Lower lobe of right lung (tissue), 2 donors: ENCODE measurements at places on chromosomes 4 and X. TPM values are rescaled to one million over a fixed set of nuclear protein-coding genes. Genes with fewer than 3 reads are reported as not detected.

- H3K4me1 ChIP-seq = peaks cover 63% of the 10 kb centered on the region
- H3K27me3 ChIP-seq = no peaks in the 10 kb centered on the region
- H3K27ac ChIP-seq = peak overlapping the region; percentile 56
- no peak overlapping the region for H3K4me3 ChIP-seq
These were observed 6.3 kb downstream of the FNIP2 start for GRCh38 chr4:158775091-158775651.

- H3K4me1 ChIP-seq = no peaks in the 10 kb centered on the region
- no peak overlapping the region for H3K27ac ChIP-seq
- H3K4me3 ChIP-seq = no peak overlapping the region
- H3K27me3 ChIP-seq = no peaks in the 10 kb centered on the region
- H3K36me3 ChIP-seq = no peaks in the 10 kb centered on the region
These were observed 33.8 kb upstream of the SLAIN2 start for GRCh38 chr4:48307528-48307927.

DNA sequence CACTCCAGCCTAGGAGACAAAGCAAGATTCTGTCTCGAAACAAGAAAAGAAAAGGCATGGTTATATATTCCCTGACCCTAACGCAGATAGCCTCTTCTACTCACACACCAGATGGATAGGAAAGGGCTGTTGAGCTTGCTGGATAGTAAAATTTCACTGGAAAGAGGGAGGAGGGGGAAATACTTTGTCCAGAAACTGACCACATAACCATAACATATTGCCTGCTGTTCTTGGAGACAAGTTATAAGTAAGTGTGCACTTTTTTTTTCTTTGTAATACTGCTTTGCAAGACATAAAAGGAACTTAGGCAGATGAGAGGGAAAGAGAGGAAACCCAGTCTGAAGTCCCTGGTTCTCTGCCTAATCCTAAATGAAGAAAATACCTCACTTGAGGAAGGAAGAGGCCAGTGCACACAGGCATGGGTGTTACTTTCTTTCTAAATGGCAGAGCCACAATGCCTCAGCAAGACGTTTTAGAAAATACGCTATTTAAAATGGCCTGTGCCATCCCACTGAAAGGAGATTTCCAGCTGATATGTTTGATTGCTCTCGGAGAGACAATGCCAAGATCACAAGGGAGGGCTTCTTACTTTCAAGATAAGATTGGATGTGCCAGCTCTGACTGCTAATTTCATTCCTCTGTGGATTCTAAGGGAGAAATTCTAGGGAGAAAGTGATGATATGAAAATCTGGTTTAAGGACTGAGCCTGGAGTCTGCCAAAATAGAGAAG is 140.6 kb downstream of the DCTD start:
- no peak overlapping the region for H3K27ac ChIP-seq
- no peak for DNase-seq
- no peaks in the 10 kb centered on the region for H3K4me1 ChIP-seq
- H3K27me3 ChIP-seq = no peaks in the 10 kb centered on the region
- H3K36me3 ChIP-seq = no peaks in the 10 kb centered on the region

- H3K4me1 ChIP-seq = no peaks in the 10 kb centered on the region
- H3K27ac ChIP-seq = no peak overlapping the region
- no peak for DNase-seq
- no peaks in the 10 kb centered on the region for H3K27me3 ChIP-seq
- no peak overlapping the region for H3K4me3 ChIP-seq
These were observed 40.5 kb downstream of the ZCCHC12 start for GRCh38 chrX:118864063-118864635.

- no peaks in the 10 kb centered on the region for H3K36me3 ChIP-seq
- H3K4me3 ChIP-seq = no peak overlapping the region
- no peak for DNase-seq
These were observed 60.9 kb upstream of the MXD4 start for GRCh38 chr4:2322841-2323240.

The MAGEB16 gene
- not detected for total RNA-seq

DNA sequence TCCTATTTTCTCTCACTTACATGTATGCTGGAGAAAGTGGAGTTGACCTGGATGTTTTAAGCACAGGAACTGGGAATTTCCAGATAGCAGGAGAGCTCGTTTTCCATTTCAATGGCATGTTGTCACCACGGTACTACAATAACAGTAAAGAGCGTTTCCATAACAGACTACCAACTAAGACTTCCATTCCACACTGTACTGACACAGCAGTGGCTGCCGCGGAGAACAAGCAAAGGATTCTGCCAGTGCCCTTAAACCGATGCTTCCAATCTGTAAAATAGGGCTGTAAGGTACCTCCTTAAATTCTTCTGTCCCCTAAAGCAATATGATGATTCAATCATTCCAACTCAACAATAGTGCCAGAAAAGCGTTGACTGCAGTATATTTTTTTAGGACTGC is 143.9 kb downstream of the KLHL13 start:
- H3K4me3 ChIP-seq = no peak overlapping the region
- H3K36me3 ChIP-seq = no peaks in the 10 kb centered on the region
- DNase-seq = no peak
- H3K4me1 ChIP-seq = no peaks in the 10 kb centered on the region

- H3K36me3 ChIP-seq = no peaks in the 10 kb centered on the region
- no peak overlapping the region for H3K27ac ChIP-seq
- H3K4me1 ChIP-seq = no peaks in the 10 kb centered on the region
- no peak overlapping the region for H3K4me3 ChIP-seq
These were observed 19.4 kb upstream of the SORCS2 start for GRCh38 chr4:7172946-7173345.

- no peak overlapping the region for H3K27ac ChIP-seq
- H3K36me3 ChIP-seq = no peaks in the 10 kb centered on the region
- H3K4me3 ChIP-seq = peak overlapping the region; percentile 52
- no peaks in the 10 kb centered on the region for H3K27me3 ChIP-seq
- peaks cover 6% of the 10 kb centered on the region for H3K4me1 ChIP-seq
- DNase-seq = no peak
These were observed 181.6 kb downstream of the LARP7 start for GRCh38 chr4:112818594-112818965.

DNA sequence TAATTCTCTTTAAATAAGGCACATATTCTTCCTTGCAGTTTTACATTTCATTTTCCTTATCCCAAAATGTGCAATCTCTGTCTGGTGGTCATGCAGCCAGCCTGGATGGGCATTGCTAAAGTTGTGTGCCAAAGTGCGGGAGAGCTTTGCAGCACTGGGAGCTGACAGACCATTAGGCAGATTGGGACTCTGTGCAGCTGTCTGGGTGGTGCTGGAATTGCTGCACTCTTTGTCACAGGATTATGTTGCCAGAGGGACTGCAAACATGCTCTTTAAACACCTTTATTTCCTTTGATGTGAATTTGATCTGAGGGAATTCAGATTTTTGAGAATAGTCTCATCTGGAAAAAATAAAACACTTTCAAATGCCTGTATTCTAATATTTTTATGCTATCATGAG is 956.2 kb upstream of the DIAPH2 start:
- no peak for DNase-seq
- H3K36me3 ChIP-seq = no peaks in the 10 kb centered on the region
- no peaks in the 10 kb centered on the region for H3K27me3 ChIP-seq
- H3K4me3 ChIP-seq = no peak overlapping the region

DNA sequence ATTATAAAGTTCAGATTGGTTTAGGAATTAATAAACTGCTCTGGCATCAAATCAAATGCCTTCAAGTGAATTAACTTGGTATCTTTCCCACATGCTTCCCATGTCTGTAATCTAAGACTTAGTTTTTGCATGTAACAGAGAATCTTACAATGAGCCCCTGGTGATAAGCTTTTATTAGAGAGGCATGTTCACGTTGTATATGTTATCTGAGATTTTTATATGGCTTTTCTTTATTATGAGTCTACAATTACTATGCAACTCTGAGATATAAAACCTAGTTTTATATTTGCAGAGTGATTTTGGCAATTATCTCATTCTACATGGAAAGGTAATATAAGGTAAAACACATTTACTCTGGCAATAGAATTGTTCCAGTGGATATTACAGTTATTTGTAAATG is 1578.4 kb upstream of the IGFBP7 start:
- no peaks in the 10 kb centered on the region for H3K27me3 ChIP-seq
- DNase-seq = no peak
- no peak overlapping the region for H3K27ac ChIP-seq
- no peaks in the 10 kb centered on the region for H3K4me1 ChIP-seq
- H3K36me3 ChIP-seq = no peaks in the 10 kb centered on the region

- H3K27me3 ChIP-seq = no peaks in the 10 kb centered on the region
- H3K27ac ChIP-seq = no peak overlapping the region
- no peak for DNase-seq
- no peaks in the 10 kb centered on the region for H3K4me1 ChIP-seq
- H3K36me3 ChIP-seq = no peaks in the 10 kb centered on the region
- H3K4me3 ChIP-seq = no peak overlapping the region
These were observed 608.8 kb downstream of the PCDH7 start for GRCh38 chr4:31328932-31329331.

GRCh38 chr4:153409412-153409811 is 56.7 kb upstream of the TMEM131L start:
- H3K27me3 ChIP-seq = no peaks in the 10 kb centered on the region
- no peaks in the 10 kb centered on the region for H3K36me3 ChIP-seq
- no peak overlapping the region for H3K27ac ChIP-seq
- H3K4me1 ChIP-seq = no peaks in the 10 kb centered on the region

- H3K4me3 ChIP-seq = no peak overlapping the region
- no peaks in the 10 kb centered on the region for H3K36me3 ChIP-seq
- no peak overlapping the region for H3K27ac ChIP-seq
- no peaks in the 10 kb centered on the region for H3K27me3 ChIP-seq
These were observed 24.9 kb upstream of the C1QTNF7 start for GRCh38 chr4:15402974-15403373.

GRCh38 chr4:156595041-156595440 is 376.6 kb downstream of the PDGFC start:
- H3K27ac ChIP-seq = no peak overlapping the region
- no peaks in the 10 kb centered on the region for H3K27me3 ChIP-seq
- H3K4me3 ChIP-seq = no peak overlapping the region
- DNase-seq = no peak

The FOXR2 gene
- not detected for total RNA-seq

- H3K27ac ChIP-seq = no peak overlapping the region
- H3K27me3 ChIP-seq = no peaks in the 10 kb centered on the region
- no peak overlapping the region for H3K4me3 ChIP-seq
These were observed 2.7 kb upstream of the ASB5 start for GRCh38 chr4:176271749-176272148.

The MTTP gene
- 0.15 TPM for total RNA-seq

DNA sequence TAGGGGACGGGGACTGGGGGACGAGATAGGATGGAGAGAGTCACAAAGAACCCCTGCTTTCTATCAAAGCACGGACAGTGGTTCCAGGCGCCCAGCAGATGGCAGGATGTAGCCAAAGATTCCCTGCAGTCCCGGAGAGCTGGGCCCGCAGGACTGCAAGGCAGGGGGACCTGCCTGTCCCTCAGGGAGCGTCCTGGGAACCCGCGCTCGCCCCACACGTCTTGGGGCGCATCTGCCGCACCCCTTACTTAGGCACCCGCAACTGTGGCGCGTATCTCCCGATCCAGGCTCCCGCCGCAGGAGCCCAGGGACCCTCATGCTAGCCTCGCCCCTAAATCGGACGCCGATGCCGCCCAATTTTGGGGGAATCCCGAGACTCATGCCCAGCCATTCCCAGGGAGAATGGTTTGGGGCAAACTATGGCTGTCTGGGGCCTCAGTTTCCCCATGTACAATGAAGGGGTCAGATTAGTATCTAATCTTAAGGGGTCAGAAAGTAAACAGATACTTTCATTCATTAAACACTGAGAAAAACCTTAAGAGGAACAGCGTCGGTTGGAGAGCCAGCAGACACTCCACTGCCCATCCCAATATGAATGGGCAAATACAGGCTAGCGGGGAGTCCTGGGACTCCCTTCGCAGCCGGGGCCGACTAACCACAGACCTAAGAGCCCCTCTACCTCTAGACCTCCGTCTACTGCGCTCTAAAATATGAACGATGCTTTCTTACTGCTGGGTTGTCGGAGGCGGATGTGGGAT is 581 bp upstream of the STK32B start:
- peak overlapping the region; percentile 62 for H3K4me3 ChIP-seq
- H3K27ac ChIP-seq = no peak overlapping the region
- H3K4me1 ChIP-seq = peaks cover 21% of the 10 kb centered on the region
- no peaks in the 10 kb centered on the region for H3K36me3 ChIP-seq
- peak; percentile 73 for DNase-seq

DNA sequence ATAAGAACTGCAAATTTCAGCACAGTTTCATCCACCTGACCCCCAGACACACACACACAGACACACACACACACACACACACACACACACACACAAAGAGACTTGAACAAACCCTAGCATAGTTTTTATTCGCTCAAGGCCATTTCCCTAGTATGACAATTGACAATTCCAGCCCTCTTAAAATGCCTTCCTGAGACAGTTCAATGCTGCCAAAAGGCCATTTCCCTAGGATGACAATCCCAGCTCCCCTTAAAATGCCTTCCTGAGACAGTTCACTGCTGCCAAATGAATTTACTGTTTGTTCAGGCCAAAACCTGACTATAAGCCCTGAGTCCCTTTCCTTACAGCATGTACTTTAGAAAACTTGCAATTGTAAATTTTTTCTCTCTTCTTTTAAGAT is 259.5 kb upstream of the SLC7A11 start:
- H3K4me1 ChIP-seq = no peaks in the 10 kb centered on the region
- no peak overlapping the region for H3K4me3 ChIP-seq
- H3K27me3 ChIP-seq = no peaks in the 10 kb centered on the region
- no peak overlapping the region for H3K27ac ChIP-seq
- no peak for DNase-seq

- H3K36me3 ChIP-seq = no peaks in the 10 kb centered on the region
- peak overlapping the region; percentile 48 for H3K4me3 ChIP-seq
- no peak for DNase-seq
- H3K27ac ChIP-seq = peak overlapping the region; percentile 8
- H3K4me1 ChIP-seq = no peaks in the 10 kb centered on the region
These were observed 2.4 kb downstream of the SORBS2 start for GRCh38 chr4:185809533-185810071.
